ENCODE measurements at places on chromosomes 1 and 21.
A peak's percentile ranks its signal among the peaks of the same experiment; 100 is the strongest.

- no peak for DNase-seq
Observed at GRCh38 chr1:228733576-228733975, 1.7 kb upstream of the RHOU start.

DNA sequence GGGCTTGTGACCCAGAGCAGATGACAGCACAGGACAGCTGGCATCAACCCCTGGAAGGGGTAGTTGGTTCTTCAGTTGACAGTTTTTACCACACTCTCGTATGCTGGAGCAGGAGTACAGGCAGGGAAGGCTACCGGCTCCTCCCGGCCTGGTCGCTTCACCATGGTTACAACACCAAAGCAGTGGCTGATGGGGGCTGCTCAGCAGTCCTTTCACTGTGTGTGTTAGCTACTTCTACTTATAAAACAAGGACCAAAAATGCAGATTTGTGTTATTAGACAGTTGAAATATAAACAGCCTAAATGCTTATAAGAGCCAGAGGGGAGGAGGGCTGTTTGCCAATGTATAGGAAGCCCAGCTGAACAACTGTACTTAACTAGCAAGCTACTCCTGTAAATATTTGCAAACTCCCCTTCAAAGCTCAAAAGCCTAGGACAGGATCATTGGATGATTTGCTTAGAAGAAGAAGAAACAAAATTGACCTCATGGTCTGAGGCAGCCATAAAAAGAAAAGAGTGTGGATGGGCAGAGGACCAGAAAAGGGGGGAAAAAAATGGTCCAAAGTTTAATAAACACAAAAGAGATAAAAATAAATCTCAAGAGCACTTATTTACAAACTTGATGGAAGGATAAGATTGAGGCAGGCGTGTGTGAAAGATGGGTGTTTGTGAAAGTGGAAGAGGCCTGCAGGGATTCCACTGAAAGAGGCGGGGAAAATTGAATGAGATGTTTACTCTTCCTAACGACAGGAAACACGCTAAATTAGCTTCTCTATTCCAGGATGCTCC lies 57.1 kb downstream of the TGFB2 start:
- DNase-seq: no peak

- DNase-seq: no peak
Observed at GRCh38 chr1:228341450-228341813, 65.2 kb downstream of the TRIM11 start.

DNA sequence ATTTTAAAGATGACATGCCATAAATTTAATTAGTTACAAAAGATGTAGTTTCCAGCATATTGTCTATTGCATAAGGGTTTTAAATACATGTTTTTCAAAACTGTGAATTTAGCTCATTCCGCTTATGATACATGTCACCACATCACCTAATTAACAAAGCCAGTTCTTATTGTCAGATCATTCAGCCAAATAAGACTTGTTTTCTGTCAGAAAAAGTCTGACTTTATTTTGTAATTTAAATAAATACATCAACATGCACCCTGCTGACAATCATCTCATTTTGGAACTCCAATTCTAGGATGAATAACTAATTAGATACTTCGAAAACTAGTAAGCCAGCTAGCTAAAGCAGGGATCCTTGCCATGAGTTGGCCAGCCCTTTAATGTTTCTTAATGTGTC lies 110.9 kb upstream of the APP start:
- DNase-seq: no peak

DNA sequence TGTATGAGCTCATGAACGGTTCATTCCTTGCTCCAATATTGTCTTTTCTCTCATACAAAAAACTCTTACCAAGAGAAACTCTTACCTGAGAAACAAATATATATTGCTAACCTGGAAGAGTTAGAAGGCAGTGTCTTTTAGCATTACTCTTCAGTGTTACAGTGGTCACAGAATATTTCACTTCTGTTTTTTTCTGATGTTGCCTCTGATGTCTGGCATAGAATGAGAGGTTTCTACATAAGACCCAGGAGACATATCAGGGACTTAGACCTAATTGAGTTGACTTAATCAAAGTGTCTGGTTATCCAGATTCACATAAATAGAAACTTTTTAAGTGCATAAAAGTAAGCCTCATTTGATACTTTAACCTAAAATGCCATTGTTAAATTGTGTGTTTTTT lies 923.8 kb downstream of the TTLL7 start:
- no peak for DNase-seq

- DNase-seq: peak; percentile 71
Observed at GRCh38 chr1:36306210-36306901, at the start of gene SH3D21. Gene SH3D21, plus strand, starts transcription at chr1:36306368. Its CDS starts 53 bp downstream, at chr1:36306421.

- DNase-seq: no peak
Observed at GRCh38 chr1:2042830-2043773, 7.1 kb upstream of the PRKCZ start.

GRCh38 chr1:177223359-177223758 lies 52.6 kb downstream of the BRINP2 start:
- DNase-seq: no peak

GRCh38 chr1:53868565-53868964 lies 21.0 kb downstream of the YIPF1 start:
- DNase-seq: no peak

- DNase-seq: no peak
Observed at GRCh38 chr1:175479521-175480342, 263.7 kb downstream of the TNR start.

DNA sequence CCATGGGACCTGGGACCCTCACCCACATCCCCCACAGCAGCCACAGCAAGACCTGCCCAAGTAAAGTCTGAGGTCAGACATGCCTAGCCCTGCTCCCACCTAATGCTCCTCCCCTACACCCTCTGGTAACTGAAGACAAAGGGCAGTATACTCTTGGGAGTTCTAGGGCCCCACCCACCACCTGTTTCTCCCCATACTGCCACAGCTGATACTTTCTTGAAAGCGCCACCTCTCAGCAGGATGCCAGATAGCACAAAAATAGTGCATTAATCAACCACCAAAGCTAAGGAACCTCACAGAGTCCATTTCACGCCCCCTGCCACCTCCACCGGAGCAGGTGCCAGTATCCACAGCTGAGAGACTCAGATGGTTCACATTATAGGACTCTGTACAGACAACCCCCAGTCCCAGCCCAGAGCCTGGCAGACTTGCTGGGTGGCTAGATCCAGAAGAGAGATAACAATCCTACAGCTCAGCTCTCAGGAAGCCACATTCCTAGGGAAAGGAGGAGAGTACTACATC lies 238.1 kb downstream of the LRRC40 start:
- no peak for DNase-seq

GRCh38 chr21:38036016-38036415 lies 119.8 kb upstream of the KCNJ6 start:
- no peak for DNase-seq

GRCh38 chr1:163047951-163048659 lies 21.1 kb upstream of the RGS4 start:
- no peak for DNase-seq

GRCh38 chr1:165679282-165680036 lies 18.9 kb downstream of the ALDH9A1 start:
- no peak for DNase-seq

Data from activated CD4-positive, alpha-beta memory T cell treated with anti-CD3 and anti-CD28 coated beads for 36 hours (primary cell).